AG08396 (cell line): ENCODE measurements at places on chromosomes 3 and 15.
A peak's percentile ranks its signal among the peaks of the same experiment; 100 is the strongest.

DNA sequence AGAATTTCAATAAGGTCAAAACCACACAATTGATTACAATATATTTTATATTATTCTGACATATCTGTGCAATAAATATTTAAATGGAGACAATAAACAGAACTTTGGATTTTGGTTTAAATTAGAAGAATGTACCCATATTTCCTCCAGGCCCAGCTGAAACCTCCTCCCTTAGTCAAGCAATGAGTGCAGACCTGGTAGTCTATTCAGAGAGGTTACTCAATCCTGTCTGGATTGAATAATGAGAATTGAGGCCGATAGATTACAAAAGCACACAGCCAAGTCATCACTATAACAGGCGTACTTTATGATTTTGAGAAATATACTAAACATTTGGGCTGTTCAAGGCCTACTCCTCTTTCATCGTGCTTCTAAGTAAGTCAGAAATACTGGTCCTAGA is 114.5 kb upstream of the STRIT1 start:
- no peak for DNase-seq

DNA sequence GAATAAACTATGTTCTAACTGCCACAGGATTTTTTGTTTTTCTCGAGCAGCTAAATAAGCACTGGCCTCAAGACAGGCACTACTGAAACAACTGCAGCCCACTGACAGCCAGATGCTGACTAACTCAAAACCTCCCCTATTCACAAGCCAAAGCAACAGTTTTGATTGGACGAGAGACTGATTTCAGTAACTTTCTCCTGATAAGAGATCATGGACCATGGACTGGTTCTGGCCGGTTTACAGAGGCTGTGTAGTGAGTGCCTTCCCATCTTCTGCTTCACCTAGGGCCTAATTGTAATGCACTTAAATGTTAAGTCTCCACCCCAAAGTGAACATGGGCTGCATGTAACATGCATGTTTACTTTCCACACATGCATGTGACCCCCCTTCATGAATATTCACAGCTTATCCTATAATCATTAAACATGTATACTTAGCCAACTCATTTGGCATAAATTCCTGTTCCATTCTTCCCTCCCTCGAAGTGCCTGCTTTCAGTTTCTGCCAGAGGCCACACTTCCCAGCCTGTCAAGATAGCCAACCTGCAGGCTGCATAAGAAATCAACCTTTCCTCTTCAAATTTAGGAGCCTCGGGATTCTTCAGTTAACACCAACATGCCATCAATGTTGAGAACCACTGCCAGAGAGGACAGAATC is 108.2 kb downstream of the ULK4 start:
- DNase-seq: no peak

DNA sequence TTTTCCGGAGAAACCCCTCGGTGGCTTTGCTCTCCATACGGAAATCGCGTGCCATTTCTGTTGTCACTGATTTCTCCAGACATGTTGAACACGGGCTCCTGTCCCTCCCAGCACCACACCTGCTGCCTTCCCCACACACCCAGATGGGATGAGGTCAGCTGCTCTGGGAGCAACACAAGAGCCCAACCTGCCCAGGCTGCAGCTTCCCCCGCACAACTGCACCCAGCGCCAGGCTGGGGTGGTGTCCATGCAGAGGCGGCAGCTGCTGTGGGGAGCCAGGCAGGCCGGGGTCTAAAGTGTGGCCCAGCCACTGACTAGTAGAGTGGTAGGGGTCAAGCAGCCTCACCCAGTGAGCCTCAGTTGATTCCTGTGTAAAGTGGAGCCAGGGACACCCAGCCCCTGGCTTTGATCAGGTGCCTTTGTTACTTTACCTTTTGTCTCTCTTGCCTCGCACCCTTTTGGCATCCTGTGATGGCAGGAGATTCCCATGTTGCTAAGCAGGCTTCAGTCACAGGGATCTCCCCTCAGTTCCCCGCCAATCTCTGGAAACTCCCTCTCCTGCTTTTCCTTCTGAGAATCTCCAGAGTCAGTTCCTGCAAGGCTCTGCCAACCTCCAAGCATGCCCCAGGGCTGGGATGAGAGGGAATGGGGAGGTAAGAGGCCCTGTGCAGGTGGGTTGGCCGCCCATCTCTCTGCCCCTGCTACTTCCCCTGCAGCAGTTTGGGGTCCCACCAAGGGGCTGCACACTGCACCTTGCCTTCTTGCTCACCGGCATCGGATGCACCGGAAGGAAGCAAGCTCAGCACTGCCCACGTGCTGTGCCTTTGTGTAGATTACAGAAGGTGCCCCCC is 91.8 kb upstream of the ALDH1A3 start:
- DNase-seq: no peak

DNA sequence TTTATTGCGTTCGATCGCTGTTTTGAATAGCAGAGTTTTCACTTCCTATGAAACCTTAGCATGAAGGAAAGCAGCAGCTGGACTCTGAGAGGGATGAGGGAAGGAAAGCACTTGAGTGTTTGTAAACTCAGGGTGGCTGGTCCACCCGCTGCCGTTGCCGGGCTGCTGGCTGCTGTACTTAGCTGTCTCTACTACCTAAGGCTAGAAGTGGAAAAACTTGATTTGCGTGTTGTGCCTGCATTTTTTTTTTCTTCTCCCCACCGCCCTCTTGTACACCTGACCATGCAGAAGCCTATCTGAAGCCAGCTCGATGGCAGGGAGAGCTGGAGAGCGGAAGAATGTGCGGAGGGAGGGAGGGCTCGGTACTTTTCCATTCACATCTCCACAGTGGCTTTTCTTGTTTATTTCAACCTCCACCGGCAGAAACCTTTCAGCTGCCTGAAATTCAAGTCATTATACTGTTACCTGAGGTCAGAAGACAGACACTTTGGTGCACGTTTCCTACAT is 4.8 kb upstream of the BCL6 start:
- DNase-seq: peak; percentile 35

DNA sequence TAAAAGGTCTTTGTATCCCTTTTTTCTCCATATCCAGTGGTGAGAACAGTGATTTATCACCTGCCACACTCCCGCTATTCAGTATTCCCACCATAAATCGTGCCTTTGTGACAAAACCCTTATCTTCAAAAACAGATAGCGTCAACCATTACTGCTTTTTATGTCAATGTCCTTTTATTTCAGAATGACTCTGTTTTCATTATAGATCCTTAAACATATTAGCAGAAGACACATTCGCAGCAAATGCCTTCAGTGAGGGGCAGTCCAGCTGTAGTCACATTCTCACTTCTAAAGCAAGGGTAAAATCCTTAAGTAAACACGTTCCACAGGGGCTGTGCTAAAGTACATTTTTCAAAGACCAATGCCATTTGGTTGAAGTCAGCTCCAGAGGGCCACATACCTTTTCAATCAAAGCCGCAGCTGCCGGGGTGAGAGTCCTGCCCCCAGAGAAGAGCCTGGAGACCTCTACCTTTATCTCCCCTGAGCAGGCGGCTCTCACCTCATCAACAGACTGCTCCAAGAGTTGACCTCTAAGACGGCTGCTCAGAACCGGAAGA is 53.4 kb downstream of the PDZRN3 start:
- no peak for DNase-seq
